Cardiac fibroblast (primary cell): ENCODE measurements at places on chromosomes 11 and 22.
A peak's percentile ranks its signal among the peaks of the same experiment; 100 is the strongest.

DNA sequence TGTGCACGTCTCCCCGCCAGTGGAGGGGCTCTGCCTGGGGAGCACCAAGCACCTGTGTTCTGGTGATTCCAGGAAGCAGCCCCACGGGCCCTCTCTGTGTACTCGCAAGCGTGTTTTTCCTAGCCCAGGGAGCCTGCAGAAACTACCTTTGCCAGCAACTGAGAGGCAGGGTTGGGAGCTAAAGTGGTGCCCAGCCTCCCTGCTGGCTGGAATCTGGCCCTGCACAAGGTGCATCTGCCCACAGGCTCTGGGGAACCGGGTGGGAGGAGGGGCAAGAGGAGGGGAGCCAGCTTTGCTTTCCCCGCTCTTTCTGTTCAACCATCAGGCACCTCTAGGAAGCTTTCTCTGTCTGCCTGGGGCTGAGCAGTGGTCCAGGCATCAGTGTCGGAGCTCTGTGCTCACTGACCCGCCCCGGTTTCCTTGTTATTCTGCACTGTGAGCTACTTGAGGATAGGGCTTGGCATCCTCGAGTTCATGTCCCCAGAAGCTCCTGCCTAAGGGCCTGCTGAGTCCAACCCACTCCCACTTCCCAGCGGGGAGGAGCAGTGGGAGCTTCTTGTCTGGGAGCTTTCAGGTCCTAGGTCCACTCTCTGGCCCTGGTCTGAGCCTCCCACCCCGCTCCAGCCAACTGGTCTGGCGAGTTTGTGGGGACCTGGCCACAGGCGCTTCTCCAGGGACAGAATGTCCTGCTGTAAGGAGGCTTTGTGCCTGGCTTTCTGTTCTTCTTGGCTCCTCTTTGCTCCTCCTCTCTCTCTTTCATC is 14.9 kb downstream of the DAGLA start:
- peak; percentile 14 for DNase-seq

- peak; percentile 47 for DNase-seq
Observed at GRCh38 chr11:11841116-11841722, 553 bp upstream of the USP47 start.

DNA sequence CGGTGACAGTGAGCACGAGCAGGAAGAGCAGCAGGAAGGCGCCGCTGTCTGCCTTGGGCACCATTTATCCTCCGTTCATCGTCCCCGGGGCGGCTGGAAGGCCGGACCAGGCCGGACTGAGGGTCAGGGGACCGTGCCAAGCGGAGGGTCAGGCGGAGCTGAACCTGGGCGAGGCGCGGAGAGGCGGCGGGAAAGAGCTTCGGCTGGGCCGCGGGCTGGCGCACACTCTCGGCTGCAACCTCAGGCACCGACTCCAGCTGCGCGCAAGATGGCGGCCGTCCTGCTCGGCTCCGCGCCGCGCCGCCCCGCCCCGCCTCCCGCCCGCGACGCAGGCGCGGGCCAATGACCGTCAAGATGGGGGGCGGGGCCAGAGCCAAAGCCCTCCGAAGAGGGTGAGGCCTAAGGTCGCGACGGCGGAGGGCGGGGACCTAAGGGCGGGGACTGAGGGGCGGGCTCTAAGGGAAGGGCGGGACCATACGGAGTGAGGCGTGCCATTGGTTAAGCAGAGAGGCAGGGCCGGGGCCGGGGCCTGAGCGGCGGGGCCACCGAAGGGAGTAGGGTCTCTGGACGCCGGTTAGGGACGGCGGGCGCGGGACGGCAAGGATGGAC is at the start of gene DGCR2:
DGCR2 (minus strand) TSS at position 270 of the 609 bp plus-strand sequence; CDS start at position 64, 206 bp downstream.
- DNase-seq = peak; percentile 97

- no peak for DNase-seq
Observed at GRCh38 chr22:46657996-46658947, 38.1 kb downstream of the GRAMD4 start.

- DNase-seq = no peak
Observed at GRCh38 chr22:44393066-44393465, 80.3 kb upstream of the SHISAL1 start.

DNA sequence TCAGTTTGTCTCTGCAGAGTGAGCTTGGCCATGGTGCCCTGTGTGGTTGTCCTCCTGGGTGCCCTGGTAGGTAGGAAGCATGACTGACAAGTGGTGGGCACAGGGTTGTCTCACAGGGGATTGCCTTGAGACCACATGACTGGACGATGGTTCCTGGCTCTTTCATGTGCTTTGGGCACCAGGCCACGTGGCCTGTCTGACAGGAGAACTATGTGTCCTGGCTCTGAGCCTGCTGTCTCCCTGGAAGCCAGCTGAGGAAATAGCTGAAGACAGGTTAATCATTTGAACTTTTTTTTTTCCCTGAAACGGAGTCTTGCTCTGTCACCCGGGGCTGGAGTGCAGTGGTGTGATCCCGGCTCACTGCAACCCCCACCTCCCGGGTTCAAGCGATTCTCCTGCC is 93.2 kb downstream of the LDLRAD3 start:
- peak; percentile 69 for DNase-seq

- DNase-seq = no peak
Observed at GRCh38 chr22:42801252-42802080, 55.6 kb downstream of the ARFGAP3 start.

DNA sequence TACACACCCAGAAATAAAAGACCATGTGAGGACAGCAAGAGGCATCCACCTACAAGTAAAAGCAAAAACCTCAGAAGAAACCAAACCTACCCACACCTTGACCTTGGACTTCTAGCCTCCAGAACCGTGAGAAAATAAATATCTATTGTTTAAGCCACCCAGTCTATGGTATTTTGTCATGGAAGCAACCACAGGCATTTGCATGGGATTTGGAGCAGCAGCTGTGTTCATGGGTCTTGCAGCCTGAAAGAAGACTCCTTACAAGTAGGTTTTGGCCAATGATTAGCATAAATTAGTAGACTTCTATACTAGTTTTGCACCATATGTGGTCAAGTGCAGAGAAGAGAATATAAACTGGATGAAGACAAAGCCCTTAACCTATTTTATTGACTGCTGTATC is 27.9 kb downstream of the FSHB start:
- DNase-seq = no peak

GRCh38 chr11:72613977-72614376 is 60.2 kb downstream of the PDE2A start:
- DNase-seq = no peak

DNA sequence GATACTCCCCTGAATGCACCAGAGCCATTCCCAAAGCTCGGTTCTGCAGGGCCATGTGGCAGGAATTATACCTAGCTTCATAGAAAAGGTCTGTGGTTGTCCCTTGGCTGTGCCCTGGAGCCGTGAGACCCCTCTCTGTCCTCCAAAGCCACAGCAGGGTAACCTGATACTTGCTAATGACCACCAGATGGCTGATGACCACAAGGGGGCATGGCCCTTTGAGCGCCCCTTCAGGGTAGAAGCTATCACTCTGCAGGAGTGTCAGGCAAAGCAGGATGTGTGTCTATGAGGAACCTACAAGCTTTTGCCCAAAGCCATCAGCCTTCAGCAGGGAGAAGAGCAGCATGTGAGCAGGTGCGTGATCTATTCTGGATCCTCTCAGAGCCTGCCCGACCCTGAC is 95.3 kb downstream of the NTM start:
- no peak for DNase-seq
